ENCODE measurements at places on chromosomes 6 and 20.

DNA sequence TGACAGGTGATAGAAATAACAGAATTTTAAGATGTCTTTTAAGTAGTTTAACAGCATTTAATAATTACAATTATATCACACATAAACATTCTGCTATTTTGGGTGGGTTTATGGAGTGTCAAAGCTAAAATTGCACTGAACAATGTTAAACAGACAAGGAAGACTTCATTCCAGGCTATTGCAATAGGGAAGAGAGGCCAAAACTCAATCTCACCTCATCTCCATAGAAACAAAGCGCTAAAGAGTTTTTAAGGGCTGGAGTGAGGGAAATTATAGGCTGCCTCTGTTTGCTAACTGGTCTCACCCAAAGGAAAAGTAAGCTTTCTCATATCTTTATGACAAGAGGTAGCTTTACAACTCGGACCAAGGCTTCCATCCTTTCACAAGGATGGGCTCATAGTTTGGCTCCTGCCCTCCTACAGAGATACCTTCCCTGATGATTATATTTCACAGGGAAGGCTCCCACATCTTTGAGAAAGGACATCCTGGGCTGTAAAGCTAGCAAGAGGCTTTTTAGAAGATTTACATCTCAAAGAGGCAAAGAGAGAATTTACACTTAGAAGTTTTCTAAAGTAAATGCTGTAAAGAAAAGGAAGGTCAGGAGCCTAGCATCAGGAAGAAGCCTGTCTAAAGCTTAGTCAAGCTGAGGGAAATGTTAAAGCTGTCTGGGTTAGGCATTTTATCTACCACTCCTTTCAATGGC, 350.2 kb upstream of the IMPG1 start:
- no peak for DNase-seq

GRCh38 chr6:25089442-25089841, 153.7 kb upstream of the RIPOR2 start:
- no peak for DNase-seq

DNA sequence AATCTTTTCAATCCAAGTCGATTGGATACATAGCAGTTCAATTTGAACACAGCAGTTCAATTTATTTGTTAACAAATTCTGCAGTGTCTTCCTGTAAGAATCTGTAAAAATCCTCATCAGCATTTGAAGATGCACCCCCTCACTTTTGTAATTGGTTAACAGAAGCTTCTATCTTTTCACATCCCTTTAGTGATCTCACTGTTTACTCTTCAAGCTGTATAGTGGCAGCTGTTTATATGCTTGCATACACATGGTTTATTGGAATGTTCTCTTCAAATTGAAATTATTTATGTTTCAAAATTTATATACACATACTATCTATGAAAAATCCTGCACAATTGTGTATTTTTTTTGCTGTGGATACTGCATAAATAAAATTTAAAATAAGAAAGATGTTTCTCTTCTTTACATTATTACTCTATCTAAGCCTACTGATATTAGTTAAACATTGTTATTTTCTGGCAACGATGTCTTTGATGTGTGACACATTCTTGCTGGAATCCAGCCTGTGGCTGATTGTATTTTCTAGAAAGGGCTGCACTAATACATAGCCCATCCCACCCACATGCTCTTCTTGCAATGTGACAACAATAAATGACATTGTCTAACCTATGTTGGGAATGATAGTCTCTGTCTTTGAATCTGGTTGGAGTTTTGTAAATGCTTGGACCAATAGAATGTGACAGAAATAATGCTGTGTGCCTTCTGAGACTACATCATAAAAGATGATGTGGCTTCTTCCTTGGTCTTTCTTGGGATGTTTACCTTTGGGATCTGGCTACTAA, 573.0 kb downstream of the CD109 start:
- no peak for DNase-seq

GRCh38 chr6:21713481-21713880, 119.9 kb downstream of the SOX4 start:
- no peak for DNase-seq
